Mammary epithelial cell (primary cell): ENCODE measurements at places on chromosomes 5 and 9.

GRCh38 chr9:125325826-125326225 is 64.2 kb downstream of the GAPVD1 start:
- peak; percentile 70 for DNase-seq

- DNase-seq, result no peak
These were observed 47.7 kb downstream of the LIX1 start for GRCh38 chr5:97094579-97095317.

GRCh38 chr5:158450751-158451171 is 591.8 kb upstream of the CLINT1 start:
- no peak for DNase-seq

DNA sequence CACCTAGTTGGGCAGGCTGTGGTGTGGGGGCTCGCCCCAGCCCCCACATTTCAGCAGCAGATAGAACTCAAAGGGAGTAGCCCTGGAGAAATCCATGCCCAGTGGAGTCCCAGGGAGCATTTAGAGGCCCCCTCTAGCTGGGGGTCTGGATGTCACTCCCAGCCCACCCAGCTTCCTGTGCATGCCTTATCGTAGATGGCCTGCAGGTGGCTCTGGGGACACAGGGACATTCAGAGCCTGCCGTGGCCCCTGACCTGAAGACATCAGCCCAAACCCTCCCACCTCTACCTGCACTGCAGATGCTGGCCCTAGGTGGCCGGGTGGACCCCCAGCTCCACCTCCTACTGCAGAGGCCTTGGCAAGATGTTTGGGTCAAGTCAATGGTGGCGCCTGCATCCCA is 49.0 kb upstream of the LMX1B start:
- DNase-seq, result no peak

DNA sequence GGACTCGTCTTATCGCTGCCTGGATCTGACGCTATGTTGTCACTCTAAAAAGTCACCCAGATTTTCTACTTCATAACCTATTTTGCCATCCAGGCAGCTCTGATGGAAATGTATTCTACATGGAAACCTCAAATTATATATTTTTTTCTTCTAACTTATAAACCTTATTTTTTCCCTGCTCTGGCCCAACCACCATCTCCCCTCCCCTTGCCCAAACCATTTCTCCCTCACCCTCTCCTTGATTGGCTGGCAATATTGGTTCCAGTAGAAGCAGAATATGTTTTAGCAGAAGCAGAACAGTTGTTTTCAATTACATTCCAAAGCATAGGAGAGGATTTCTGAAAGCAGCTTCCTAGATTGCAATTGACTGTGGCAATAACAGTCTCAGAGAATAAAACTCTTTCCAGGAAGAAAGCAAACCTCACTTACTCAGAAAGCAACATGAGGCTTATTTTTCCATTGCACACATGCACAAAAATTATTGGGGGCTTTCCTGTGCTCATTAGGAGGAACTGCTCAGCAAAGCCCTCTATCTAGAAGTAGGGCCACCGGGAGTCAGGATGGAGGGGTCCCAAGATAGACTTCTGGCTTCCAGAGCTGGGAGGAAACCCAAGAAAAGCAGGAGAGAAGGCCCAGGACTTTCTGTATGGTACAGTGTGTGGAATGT is 191.8 kb downstream of the ESM1 start:
- no peak for DNase-seq

DNA sequence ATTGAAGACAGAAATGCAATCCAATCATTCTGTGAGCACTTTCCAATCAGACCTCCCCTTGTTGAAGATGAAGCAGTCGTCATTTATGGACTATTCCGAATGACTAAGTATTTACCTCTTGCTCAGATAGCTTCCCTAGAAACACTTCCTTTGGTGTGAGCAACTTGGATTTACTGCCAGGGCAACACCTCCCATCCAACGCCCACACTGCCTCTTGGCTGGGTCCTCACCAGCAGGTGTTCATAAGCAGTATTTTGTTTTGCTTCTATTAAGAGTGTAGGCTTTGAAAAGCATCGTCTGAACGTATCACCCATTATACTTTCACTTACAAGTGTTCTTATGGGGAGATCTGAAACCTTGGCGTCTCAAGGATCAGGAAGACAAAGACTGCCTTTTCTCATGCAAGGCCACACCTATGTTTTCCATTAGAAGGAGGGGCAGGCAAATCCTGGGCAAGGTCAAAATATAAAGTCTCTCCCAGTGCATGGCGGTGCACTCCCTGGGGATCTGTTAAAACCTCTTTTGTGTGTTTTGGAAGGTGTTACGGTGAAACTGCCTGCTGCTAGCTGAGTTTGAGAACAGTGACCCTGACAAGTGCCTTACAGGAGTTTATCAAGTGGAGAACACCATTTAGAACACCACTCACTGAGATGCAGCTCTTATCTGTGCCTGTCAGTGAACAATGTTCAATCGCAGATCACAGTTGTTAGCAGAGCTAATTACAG is 10.6 kb upstream of the MARCHF3 start:
- DNase-seq, result peak; percentile 87

DNA sequence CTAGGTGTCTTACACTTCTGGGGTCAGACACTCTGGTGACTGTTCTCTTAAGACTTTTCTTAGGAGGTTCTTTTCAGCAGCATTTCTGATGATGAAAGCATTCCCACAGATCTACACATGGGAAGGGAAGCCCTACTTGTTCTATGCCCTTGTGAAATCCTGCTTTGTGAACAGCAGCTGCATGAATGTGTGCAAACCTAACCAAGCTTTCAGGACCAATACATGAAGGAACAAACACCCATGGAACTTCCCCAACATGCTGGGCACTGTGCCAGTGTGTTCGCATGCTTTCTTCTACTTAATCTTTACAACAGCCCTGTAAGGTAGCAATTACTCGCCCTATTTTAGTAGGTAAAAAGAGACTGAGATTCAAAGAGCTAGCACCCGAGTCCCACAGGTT is 439.9 kb upstream of the KLF4 start:
- DNase-seq, result peak; percentile 53

GRCh38 chr5:6788956-6789649 is 75.9 kb downstream of the TENT4A start:
- DNase-seq, result no peak

GRCh38 chr9:81193362-81194339 is 495.7 kb downstream of the TLE1 start:
- DNase-seq, result no peak

DNA sequence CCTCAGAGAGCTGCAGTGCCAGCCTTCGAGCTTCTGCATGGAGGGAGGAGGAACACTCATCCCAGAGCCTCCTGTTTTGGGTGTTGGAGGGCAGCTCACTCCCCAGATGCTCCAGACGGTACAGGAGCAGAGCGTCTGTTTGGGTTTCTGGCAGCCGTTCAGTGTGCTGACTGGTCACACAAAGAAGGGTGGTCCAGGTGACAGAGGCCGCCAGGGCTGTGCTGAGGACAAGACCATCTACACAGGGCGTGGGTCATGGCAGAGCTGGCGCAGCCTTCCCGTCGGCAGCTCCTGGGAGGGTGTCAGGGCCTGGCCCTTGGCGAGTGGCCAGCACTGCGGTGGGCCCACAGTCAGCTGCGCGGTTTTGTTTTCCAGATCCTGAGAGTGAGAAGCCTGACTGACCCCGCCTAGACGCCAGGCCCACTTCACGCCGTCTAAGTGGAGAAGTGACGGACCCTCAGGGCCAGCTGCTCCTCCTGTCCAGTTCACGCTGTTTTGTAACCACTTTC is 131.4 kb upstream of the FAM120A start:
- no peak for DNase-seq

DNA sequence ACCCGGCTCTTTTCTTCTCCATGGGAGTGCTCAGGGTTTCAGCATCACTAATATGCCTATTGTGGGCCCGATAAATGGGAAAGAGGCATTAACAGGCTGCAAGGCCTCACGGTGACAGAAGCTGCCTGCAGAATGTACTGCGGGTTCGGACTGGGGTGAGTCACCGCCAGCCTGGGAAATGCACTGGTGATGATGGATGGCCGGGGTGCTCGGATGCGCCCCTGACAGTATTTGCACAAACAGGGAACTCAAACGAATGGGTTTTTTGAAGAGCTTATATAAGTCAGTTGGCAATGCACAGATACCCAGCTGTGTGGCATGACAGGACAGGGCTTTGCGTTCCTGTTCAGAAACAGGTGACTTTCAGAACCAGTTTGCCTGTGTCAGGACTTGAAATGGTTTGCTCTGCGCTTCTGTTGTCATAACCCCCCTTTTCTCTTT is 42.0 kb upstream of the PITX1 start:
- DNase-seq, result no peak

GRCh38 chr9:93301911-93302541 is 118.1 kb downstream of the WNK2 start:
- no peak for DNase-seq

- peak; percentile 30 for DNase-seq
These were observed 75.2 kb upstream of the SMARCA2 start for GRCh38 chr9:1939926-1940368.

DNA sequence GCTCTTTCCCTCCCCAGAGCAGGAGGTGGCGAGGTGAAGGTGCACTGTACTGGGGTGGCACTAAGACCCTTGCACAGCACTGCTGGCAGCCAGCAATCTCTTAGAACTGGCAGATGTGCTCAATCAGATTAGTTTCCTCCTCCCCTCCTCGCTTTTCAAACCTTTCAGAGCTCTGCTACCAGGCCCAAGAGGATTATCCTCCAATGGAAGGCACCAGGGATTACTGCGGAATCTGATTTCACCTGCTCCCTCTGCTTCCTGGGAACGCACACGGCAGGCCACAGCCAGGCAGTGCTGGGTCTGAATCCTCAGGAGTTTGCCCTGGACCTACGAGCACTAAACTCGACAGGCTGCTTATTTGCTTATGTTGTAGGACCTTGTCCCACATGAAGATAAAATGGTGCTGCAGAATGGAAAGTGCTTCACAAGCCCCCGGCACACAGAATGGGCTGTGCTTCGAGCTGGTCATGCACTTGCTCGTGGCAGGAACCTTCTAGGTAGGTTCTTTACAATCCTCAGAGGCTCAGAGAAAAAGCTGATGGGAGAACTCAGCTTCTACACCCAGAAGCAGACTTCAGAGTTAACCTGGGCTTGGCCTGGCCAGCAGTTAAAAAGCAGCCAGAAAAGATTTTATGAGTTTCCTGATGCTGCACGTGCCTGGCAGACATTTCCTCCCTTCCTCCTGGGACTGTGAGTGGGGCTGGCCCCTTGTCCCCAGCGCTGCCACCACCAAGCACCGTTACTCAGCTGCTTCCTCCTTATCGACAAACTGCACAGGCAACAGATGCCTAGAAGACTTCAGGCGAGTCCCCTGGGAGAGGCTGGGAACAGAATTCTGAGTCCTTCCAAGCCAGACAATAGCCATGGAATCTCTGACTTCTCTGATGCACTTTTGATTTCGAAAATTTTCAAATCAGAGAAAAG is 33.1 kb downstream of the FABP6 start:
- no peak for DNase-seq

GRCh38 chr5:113692891-113693457 is 179.5 kb downstream of the YTHDC2 start:
- no peak for DNase-seq

- peak; percentile 96 for DNase-seq
These were observed 23.5 kb upstream of the SNX2 start for GRCh38 chr5:122751293-122751782.

GRCh38 chr9:89538871-89539270 is 41.0 kb upstream of the SEMA4D start:
- DNase-seq, result no peak

GRCh38 chr9:33431420-33431819 is 16.0 kb downstream of the AQP3 start:
- DNase-seq, result no peak

DNA sequence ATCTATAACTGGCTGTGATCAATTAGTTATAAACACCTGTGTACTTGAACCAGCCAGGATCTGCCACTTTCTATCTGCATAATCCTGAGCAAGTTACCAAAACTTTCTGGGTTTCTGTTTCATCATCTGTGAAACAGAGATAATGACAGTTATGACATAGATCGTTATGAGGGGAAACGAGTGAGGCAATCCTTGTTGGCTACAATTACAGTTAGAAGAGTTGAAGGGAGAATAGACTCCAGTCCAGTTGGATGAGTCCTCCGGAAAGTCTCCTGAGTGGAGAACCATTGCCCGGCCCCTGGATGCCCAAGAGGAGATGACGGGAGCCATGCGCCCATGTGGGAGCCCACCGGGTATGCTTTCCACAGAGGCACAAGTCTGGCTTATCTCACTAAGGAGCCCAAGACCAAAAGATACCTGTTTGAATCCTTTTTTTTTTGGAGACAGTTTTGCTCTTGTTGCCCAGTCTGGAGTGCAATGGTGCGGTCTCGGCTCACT is 4.5 kb downstream of the PDE6A start:
- peak; percentile 81 for DNase-seq

- no peak for DNase-seq
These were observed 126.6 kb upstream of the TMEM161B start for GRCh38 chr5:88395264-88395663.

GRCh38 chr9:3976865-3977613 is 322.8 kb downstream of the GLIS3 start:
- DNase-seq, result no peak

DNA sequence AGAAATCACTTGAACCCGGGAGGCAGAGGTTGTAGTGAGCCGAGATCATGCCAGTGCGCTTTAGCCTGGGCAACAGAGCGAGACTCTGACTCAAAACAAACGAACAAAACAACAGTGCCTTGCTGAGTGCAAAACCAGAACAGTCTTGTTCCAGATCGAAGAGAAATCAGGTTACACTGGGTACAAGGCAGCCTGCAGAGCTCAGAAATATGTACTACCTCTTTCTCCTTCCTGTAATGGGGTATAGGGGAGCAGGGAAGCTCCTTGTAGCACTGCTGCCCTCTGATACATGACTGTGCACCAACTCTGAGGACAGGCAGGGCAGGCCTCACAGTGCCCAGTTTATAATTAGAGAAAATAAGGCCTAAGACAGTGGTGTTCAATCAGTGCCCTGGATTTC is 24.7 kb downstream of the TBC1D2 start:
- no peak for DNase-seq
